ENCODE measurements at places on chromosomes 5 and 9. TPM values are rescaled to one million over a fixed set of nuclear protein-coding genes. Genes with fewer than 3 reads are reported as not detected.

GRCh38 chr9:121156263-121156731 is 45.4 kb downstream of the RAB14 start:
- DNase-seq, result peak; percentile 78

Gene GRM6
- not detected for total RNA-seq

- DNase-seq, result no peak
These were observed 58.1 kb downstream of the NNT start for GRCh38 chr5:43661102-43661501.

Gene SLC36A2
- total RNA-seq, result not detected

GRCh38 chr5:37494756-37495155 is 115.6 kb downstream of the WDR70 start:
- DNase-seq, result no peak

All from HT1080 (cell line).